ENCODE measurements at places on chromosomes 11 and 22. TPM values are rescaled to one million over a fixed set of nuclear protein-coding genes. Genes with fewer than 3 reads are reported as not detected.

Gene TRIM51
- total RNA-seq, result not detected

Gene BDNF
- total RNA-seq, result 4.3 TPM

Gene CCDC87
- total RNA-seq, result not detected

Gene ADM2
- 10.2 TPM for total RNA-seq

Gene RASSF10
- total RNA-seq, result not detected

Gene ALDH3B2
- total RNA-seq, result not detected

Gene PAFAH1B2
- total RNA-seq, result 83.8 TPM

Gene GDPD4
- total RNA-seq, result not detected

Gene KIAA1671
- 7.4 TPM for total RNA-seq

Gene TRIM48
- total RNA-seq, result not detected

Data from cardiac atrium fibroblast (primary cell).